ENCODE measurements at places on chromosomes 3 and 15. TPM values are rescaled to one million over a fixed set of nuclear protein-coding genes. Genes with fewer than 3 reads are reported as not detected.

DNA sequence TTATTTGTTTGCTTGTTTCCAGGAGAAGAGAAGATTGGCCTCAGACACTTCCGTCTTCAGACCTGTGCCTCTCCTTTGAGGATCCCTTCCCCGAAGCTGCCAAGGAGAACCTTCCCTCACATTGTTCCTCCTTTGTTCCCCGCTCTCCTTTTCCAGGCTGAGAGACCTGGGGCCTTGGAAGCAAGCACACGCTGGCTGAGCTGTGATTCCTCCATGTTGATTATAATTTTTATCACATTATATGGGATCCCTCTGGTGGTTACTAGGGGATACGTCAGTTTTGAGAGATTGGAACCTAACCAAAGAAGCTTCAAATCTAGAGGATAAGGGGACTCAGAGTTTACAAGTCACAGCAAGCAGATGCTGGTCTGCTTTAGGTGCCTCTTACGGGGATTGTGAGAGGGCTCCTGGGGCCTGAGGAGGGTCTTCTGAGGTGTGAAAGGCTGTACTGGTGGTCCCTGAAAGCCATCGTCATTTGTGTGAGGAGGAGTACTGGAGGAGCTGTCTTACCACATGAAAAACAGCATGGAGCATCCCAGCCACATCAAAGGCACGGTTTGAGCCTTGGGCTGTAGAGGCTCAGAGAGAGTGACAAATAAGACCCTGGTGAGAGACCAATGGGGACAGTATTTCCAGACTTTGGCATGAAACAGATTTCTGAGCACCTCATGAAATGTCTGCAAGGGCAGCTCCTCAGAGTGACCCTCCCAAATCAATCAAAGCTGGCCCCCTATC lies 760.1 kb upstream of the CFAP20DC start:
- ATAC-seq = peak; percentile 25

DNA sequence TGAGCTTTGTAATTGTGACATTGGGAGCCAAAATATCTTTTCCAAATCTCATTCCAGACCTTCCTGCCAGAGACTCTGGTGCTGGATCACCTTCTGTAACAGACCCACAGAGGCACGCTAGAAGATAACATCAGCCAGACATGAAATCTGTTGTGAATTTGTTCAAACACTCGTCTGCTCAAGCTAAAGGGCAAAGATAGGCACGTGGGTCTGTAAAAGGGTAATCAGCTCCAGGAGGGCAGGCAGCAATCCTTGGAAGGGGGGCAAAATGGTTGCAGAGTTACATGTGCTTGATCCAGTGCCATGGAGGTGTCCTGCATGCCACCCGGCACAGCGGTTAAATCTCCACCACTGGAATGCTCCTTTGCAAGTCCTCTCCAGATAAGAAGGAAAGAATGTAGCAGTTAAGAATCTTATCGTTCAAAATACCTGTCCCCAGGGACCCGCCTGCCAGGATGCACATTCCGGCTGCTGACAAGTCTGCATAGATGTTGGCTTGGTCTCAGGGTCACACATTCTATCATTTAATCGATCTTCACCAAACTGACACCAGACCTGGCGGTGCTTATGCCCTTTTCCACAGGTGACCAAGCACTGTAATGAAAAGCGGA lies 74.8 kb downstream of the ADAMTS9 start:
- ATAC-seq = no peak

Gene GABRG3
- 0.83 TPM for total RNA-seq

Gene AADAC
- total RNA-seq = not detected

DNA sequence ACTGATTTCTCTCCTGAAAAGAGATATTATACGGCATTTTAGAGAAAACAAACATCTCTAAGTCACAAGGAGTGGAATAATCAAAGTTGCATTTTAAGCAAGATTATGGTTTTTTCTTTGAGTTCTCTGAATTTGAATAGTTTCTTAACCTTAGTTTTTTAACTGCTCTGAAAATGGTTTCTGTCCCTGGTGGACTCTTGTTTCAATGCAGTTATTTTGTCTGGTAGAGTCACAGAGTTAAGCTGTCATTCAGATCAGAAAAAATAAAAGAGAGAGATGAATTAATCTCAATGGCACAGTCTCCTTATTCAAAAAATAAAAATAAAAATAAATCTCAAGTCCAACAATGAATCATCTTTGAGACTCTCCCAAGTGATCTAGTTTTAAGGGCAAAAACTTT lies 19.0 kb downstream of the AGTR1 start:
- no peak for ATAC-seq

DNA sequence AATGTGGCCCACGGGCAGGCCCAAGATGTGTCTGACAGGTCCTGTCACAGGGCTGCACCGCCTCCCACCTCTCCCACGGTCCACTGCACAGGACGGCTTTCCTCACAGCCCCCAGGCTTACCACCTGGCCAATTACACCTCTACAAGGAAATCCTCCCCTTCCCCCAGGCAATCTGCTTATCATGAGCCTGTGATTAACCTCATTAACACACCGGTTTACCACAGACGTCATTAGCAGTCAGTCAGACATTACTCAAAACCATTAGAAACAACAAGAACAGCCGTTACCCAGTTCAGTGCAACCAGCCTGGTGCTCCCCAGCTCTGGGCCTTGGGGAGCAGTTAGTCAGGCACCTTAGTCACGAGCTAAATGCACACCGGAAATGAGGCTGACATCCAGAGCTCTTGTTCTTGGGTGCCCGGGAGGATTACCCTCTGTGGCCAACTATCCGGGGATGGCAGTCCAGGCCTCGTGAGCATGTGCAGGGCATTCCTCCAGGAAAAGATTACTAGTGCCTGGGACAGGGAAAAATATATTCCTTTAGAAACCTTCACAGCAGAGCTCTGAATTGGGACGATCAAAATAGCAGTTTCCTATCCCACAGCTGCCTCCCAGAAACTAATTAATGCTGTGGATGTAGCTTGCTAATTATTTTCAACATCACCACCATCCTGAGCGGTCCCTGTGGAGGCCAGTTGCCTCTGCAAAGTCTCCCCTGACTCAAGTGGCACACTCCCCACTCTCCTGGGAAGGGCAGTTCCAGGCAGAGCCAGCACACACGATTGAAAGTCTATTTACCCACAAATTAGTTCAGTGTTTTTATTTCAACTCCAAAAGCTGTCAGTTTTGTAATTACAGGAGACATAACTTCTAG lies 117.4 kb upstream of the ZBED2 start:
- peak; percentile 40 for ATAC-seq

DNA sequence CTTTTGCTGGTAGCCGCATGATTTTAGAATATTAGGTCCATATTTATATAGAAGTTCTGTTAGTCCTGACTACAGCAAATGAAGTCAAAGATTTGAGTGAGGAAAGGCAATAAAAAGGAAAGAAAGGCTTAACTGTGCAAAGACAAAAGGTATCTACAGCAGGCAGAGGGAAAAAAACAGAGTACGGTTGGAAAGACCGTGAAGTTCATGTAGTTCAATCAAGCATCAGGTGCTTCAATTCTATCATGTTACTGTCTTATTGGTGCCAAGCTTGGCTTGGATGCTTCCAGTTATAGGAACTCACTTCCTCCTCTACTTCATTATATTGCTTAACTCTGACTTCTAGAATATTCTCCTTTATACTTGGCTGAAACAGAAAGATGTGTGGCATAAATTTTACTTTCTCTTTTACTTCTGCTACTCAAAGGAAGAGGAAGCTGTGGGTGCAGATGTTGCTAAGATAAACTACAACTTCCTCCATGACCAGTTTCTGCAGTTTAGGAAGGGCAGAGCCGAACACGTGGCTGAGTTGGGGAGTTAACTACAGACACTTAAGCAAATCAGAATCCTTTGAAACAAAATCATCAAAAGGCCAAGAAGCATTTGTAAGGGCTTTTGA lies 72.6 kb upstream of the ZBED2 start:
- no peak for ATAC-seq

- no peak for ATAC-seq
These were observed 491.0 kb downstream of the MECOM start for GRCh38 chr3:169172535-169172934.

DNA sequence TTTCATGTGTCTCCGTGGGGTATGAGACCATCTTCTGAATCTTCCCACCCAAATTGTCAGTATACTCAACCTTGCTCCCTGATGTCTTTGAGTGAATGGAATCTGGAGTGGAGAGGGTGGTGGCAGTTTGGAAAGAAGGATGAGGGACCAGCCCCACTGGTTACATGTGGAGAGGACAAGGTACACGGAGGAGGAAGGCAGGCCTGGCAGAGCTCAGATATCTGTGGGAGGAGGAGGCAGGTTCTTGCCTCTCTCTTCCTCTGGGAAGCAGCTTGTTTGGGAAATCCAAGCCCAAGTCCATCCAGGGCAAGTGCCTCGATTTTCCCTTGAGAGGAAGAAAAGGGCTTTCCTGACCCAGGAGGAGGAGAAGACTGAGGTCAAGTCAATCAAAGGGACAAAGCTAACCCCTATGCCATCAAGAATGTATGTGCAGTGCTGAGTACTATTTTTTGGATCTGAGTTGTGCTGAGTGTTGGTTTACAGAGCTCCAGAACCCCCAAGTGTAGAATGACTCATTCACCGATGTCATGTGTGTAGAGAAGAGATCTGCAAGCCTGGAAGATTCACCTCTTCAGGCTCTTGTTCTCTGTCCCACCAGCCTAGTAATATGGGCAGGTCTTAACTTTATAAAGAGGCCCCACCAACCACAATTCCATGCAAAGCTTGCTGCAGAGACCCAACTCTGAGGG lies 19.8 kb upstream of the LOXL1 start:
- ATAC-seq = no peak

- ATAC-seq = no peak
These were observed 43.4 kb upstream of the LMCD1 start for GRCh38 chr3:8458238-8458661.

GRCh38 chr3:34207002-34207401 lies 408.6 kb downstream of the PDCD6IP start:
- no peak for ATAC-seq

- ATAC-seq = no peak
These were observed 61.6 kb upstream of the RYK start for GRCh38 chr3:134312072-134312872.

Gene GRK7
- not detected for total RNA-seq

- ATAC-seq = peak; percentile 25
These were observed 22.5 kb downstream of the GABRA5 start for GRCh38 chr15:26889298-26889898.

- no peak for ATAC-seq
These were observed 81.8 kb downstream of the MYH15 start for GRCh38 chr3:108428586-108428985.

Gene PP2D1
- total RNA-seq = 1.1 TPM

Gene TNIK
- total RNA-seq = 26.3 TPM

DNA sequence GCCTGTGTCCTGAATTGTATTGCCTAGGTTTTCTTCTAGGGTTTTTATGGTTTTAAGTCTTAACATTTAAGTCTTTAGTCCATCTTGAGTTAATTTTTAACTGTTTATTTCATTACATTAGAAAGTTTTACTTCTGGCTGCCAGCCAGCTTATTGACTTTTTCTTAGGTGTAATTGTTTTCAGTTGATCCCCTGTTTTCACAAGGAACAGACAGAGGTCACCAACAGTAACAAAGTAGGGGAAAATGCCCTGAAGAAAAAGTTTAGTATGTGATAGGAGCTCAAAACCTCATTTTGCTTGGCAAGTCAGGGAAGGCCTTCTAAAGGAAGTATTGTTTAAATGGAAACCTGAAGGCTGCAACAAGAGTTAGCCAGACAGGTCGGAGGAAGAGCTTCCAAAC lies 10.4 kb downstream of the WDR48 start:
- no peak for ATAC-seq

DNA sequence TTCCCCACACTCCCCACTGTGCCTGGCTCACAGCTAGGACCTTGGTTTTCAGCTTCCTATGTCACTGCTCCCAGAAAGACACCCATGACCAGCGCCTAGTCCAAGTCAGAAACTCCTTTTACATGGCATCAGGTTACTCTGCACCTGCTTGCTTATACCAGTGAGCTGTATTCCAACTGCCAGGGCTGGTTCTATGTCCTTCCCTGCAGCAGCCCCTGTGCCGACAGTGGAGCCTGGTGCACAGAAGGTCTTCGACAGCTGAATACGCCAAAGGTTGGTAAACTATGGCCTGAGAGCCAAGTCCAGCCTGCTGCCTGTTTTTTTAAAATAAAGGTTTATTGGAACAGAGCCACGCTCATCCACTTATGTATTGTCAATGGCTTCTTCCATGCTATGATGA lies 102.5 kb downstream of the IQSEC1 start:
- no peak for ATAC-seq

DNA sequence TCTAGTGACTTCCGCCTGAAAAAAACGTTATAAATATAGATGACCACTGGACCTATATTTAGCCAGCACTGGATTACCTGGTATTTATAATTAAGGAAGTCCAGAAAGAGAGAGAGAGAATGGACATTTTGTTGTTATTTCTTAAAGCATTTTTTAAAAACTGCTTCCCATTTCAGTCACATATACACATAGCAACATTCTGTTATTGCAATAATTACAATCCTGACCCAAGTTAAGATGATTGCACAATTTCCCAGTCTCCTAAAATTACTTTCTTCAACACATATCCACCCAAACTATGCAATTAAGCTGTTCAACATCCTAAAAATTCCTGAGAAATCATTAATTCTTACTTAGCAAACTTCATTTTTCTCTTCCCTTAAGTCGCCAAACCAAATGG lies 37.7 kb downstream of the PCSK6 start:
- ATAC-seq = no peak

GRCh38 chr3:64560791-64561190 lies 127.0 kb downstream of the ADAMTS9 start:
- ATAC-seq = no peak

GRCh38 chr15:91335702-91336101 lies 235.6 kb downstream of the SV2B start:
- no peak for ATAC-seq

- ATAC-seq = no peak
These were observed 82.1 kb downstream of the PCSK6 start for GRCh38 chr15:101407439-101407838.

DNA sequence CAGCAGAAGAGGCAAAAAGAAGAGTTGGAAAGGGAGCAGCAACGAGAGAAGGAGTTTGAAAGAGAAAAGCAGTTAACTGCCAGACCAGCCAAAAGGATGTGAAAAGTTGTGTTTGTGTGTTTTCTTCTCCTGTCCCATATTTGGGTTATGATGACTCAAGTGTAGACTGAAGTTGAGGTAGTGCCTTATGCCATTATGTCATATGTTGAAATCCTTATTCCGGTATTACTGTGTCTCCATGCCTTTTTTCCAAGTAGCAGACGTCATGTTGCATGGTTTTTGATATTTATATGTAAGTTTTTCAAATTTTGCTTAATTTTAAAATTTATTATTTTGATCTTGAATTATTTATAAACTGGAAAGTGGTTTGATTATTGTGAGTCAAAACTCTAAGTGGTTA lies 19.2 kb downstream of the BLOC1S6 start:
- ATAC-seq = no peak

- ATAC-seq = no peak
These were observed 118.4 kb upstream of the FLNB start for GRCh38 chr3:57889807-57890206.

- no peak for ATAC-seq
These were observed 203.1 kb downstream of the MINAR1 start for GRCh38 chr15:79635149-79635771.

DNA sequence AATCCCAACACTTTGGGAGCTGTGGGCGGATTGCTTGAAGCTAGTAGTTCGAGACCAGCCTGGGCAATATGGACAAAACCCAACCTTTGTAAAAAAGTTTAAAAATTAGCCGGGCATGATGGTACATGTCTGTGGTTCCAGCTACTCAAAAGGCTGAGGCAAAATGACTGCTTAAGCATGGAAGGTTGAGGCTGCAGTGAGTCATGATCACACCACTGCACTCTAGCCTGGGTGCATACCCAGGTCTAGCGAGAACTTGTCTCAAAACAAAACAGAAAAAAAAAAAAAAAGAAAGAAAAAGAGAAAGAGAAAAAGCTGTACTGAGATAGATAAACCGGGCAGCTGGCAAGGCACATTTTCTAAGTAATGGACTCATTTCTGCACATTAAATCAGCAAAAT lies 10.6 kb downstream of the ARPP19 start:
- ATAC-seq = peak; percentile 85

Measured in motor neuron (in vitro differentiated cells).